SHP77 treated with DMSO at 0.1 percent for 48 hours (cell line): ENCODE measurements at places on chromosomes 2 and 18.

DNA sequence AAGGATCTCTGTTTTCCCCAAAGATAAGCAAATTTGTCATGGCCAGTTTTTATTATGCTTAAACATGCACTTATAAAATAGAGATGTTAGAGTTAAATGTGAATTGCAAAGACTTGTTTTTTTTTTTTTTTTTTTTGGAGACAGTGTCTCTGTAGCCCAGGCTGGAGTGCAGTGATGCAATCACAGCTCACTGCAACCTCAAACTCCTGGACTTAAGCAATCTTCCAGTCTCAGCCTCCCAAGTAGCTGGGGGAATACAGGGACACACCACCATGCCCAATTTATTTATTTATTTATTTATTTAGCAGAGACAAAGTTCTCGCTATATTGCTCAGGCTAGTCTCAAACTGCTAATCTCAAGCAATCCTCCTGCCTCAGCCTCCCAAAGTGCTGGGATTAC, 15.1 kb downstream of the PHOSPHO2 start:
- no peak for DNase-seq

DNA sequence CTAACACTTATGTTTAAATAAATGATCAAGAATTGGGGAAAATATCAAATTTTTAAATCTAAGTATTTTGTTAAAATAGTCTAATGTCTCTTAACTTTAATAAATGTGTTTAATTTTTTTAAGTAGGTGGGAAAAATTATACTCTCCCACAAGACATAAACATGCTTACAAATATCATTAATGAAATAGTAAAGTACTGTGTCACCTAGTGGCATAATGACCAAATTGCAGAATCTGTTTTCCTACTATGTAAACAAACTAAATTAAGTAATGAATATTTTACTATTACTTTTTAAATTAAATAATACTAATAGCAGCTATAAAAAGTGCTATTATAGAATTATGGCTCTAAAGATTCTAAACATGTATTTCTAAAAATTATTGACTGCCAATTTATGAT, 52.0 kb upstream of the CHAC2 start:
- DNase-seq, result peak; percentile 61

- DNase-seq, result peak; percentile 7
These were observed 78.7 kb downstream of the GRB14 start for GRCh38 chr2:164542581-164543021.

GRCh38 chr2:241618296-241618805, 18.6 kb downstream of the THAP4 start:
- no peak for DNase-seq

- DNase-seq, result no peak
These were observed 22.8 kb downstream of the ADRA2B start for GRCh38 chr2:96093528-96093927.

GRCh38 chr2:9895669-9896590, 52.7 kb downstream of the TAF1B start:
- no peak for DNase-seq

GRCh38 chr18:44870631-44871502, 190.2 kb downstream of the SETBP1 start:
- no peak for DNase-seq

DNA sequence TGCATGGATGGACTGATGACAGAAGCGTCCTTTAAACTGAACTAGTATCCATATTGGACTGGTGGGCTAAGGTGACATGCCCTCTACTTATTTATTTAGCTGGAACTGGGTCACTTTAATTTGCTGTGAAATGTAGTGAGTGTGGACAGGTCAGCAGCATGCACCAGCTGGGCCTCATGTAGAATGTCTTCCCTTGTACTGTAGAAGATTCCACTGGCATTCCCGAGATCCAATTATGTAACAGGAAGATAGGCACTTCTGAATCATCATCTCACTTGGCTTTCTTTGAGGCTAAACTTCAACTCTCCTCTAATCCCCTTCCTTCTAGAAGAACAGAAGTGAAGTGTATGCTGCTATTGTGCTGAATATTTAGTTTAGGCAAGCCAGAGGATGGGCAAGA, 296.2 kb downstream of the SLC8A1 start:
- no peak for DNase-seq

GRCh38 chr2:234288974-234289455, 207.9 kb downstream of the ARL4C start:
- peak; percentile 28 for DNase-seq

GRCh38 chr18:31710826-31711225, 26.4 kb upstream of the B4GALT6 start:
- DNase-seq, result no peak

GRCh38 chr18:3683483-3683882, 233.5 kb downstream of the TGIF1 start:
- no peak for DNase-seq

- DNase-seq, result no peak
These were observed 84.0 kb downstream of the NFATC1 start for GRCh38 chr18:79479761-79480161.

DNA sequence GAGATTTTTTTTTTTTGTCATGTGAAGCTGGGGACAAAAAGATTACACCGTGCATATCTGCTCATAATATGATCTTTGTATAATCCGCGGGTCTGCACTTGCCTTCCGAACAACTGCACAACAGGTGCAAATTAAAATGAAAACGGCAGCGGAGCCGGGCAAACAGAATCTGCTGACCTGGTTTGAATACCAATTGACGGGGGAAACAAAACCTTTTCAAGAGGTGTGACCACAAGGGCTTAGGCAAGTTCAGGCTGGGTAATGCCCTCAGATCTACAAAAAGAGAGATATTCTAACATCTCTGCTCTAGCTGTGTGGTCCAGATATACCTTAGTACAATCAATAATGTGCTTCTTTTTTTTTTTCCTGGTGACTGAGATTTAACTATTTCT, 88.5 kb downstream of the ZEB2 start:
- DNase-seq, result no peak

DNA sequence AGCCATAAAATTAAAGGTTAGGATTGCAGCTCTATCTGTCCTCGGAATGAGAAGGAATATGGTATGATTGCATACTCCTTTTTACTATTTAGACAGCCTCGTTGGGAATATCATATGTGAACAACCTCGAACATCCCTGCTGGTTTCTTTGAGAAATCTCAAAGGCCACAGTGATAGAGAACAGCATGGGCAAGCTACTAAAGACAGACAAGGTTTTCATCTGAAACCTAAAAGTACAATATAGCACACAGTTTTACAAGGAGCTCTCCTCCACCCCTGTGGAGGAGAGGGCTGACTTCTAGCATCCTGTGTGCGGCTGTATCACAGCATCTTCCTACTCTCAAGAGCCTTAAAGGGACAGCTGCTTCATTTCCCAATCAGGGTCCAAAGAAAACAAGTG, 104.3 kb downstream of the VWC2L start:
- DNase-seq, result no peak

DNA sequence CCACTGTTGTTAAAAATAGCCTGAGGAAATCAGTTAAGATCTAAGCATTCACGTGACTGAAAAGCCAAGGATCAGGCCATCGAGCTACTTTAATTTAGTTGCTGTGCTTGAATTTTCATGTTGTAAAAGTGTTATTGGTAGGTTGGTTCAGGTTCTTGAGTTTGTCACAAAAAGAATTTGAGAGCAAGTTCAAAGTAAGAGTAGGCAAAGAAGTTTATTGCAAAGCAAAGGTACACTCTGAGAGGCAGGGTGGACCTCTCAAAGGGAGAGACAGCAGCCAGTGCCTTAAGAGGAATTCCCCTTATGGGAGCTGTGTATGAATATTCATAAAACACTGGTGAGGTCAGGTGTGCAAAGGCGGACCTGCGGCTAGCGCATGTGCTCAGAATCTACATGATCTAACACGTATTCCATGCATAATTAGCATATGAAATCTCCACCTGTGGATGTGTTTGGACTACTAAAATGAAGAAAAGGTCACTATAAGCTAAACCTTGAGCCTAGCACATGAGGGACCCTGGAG, 236.5 kb downstream of the NDUFA10 start:
- no peak for DNase-seq

- DNase-seq, result no peak
These were observed 107.2 kb downstream of the INHBB start for GRCh38 chr2:120452945-120453634.
